ENCODE measurements at places on chromosomes 6 and 20.

- DNase-seq: no peak
These were observed 81.0 kb downstream of the RIN2 start for GRCh38 chr20:19839053-19839452.

DNA sequence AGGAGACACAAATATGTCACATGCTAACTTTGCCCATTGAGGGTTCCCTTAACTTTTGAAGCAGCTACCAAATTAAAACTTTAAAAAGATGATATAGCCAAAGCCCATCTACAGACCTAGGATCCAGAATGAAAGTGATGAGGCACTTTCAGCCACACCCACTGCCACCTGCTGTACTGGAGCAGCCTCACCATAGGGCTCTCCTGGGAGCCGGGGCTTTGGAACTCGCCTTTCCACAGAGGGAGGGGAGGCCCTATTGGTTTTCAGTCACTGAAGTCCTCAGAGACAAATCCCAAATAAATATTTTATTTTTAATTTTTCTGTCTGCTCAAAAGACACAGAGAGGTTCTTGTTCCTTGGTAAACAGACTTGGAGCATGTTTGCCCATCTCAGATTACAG lies 238.1 kb upstream of the TAB2 start:
- DNase-seq: no peak

DNA sequence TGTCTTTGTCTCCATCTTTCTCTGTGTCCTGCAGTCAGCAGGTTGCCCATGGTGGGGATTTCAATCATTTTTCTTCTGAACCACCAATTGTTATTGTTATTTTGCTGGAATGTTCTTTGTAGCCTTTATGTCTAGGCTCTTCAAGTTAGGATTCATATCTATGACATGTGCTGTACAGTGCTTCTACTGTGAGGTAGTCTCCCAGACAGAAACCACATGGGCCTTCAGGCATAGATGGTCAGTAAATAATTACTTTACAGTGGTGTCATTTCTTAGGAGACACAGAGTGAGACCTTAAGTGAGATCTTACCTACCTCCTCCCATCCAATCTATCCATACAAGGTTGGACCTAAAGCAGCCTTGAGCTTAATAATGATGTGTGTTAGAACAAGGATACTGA lies 265.5 kb downstream of the ZFAND3 start:
- DNase-seq: no peak

GRCh38 chr6:53179961-53180651 lies 31.5 kb upstream of the GCM1 start:
- no peak for DNase-seq

- no peak for DNase-seq
These were observed 12.4 kb upstream of the GMEB2 start for GRCh38 chr20:63639093-63639975.

- no peak for DNase-seq
These were observed 163.5 kb upstream of the CDYL start for GRCh38 chr6:4612636-4613171.

DNA sequence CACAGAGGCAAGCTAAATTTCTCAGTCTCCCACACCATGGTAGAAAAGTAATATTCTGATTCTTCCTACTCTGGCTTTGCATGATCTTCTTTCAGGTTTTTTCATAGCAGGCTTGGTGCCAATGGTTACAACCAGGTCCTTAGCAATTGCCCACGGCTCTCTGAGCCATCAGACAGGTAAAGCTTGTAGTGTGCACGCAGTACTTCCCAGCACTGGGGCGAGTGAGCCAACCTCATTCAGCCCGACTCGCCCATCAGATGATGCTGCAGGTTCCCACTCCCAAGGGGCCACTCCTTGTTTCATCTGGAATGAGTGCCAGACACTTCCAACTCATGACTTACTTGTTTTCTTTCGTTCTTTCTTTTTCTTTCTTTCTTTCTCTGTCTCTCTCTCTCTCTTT lies 78.3 kb downstream of the PERP start:
- DNase-seq: no peak

- no peak for DNase-seq
These were observed 6.3 kb upstream of the TGM3 start for GRCh38 chr20:2289475-2289874.

Data from EL (cell line).